Activated T-helper 2 cell treated with anti-CD3 and anti-CD28 coated beads, Interferon-gamma antibody, Interleukin-2, Interleukin-4, amounts not matched to agents 10 μg/mL and 5 μg/mL and 100 μg/mL, durations not matched to agents 14 hours and 24 hours and 36 hours (primary cell): ENCODE measurements at places on chromosomes 3 and 15.
A peak's percentile ranks its signal among the peaks of the same experiment; 100 is the strongest.

DNA sequence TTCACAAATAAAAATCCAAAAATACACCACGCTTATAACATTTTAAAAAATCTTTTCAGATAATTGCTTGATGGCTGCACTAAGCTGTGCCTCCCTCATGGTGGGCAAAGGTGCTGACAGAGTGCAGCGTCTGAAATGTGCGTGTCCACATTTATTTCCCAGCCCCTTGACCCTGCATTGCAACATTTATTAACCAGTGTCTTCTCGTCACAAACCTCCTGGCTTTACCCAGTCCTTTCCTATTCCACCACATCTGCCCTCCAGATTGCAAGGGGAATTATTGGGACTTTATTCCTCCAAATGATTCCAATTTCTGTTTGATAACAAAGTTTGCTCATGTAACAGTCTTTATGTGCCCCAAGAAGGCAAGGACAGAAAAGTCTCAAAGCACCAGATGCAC lies 5.5 kb downstream of the RASGRP1 start:
- peaks cover 96% of the 10 kb centered on the region for H3K36me3 ChIP-seq
- peaks cover 87% of the 10 kb centered on the region for H3K4me1 ChIP-seq
- peak overlapping the region; percentile 97 for H3K4me3 ChIP-seq
- peak overlapping the region; percentile 98 for H3K27ac ChIP-seq

GRCh38 chr3:31450345-31450744 lies 82.4 kb upstream of the STT3B start:
- no peak for DNase-seq
- peaks cover 11% of the 10 kb centered on the region for H3K27me3 ChIP-seq
- H3K36me3 ChIP-seq, result peaks cover 7% of the 10 kb centered on the region
- peaks cover 16% of the 10 kb centered on the region for H3K4me1 ChIP-seq

DNA sequence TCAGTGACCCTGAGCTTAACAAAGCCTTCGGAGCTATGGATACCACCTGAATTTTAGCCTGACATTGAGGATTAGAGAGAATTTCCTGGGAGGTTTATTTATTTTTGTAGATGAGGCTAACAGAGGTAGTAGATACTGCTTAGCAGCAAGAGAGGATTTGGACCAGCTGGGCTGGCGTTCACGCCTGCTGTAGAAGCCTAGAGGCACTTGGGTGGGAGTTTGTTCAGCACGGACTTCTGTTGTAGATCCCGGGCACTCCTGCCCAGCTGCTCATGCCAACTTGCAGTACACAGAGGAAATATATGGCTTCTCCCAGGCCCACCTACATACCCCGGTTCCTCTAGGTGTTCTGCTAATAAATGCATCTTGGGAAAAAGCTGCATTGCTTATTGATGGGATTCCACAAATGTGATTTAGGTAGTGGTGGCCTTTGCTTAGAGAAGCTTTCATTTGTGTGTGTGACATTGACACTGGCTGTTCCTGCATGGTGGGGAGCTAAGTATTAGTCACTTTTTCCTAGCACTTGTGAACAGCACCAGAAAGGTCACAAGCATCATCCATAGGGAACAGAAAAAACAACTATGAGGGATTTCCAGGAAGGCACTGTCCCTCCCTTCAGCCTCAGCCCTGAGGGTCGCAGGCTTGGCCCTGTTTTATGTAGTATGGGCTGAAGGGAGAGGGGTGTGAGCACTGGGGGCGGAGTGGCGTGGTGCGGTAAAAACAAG lies 324.8 kb upstream of the LRRFIP2 start:
- DNase-seq, result no peak
- peaks cover 13% of the 10 kb centered on the region for H3K4me1 ChIP-seq
- H3K36me3 ChIP-seq, result no peaks in the 10 kb centered on the region
- peaks cover 6% of the 10 kb centered on the region for H3K27me3 ChIP-seq

DNA sequence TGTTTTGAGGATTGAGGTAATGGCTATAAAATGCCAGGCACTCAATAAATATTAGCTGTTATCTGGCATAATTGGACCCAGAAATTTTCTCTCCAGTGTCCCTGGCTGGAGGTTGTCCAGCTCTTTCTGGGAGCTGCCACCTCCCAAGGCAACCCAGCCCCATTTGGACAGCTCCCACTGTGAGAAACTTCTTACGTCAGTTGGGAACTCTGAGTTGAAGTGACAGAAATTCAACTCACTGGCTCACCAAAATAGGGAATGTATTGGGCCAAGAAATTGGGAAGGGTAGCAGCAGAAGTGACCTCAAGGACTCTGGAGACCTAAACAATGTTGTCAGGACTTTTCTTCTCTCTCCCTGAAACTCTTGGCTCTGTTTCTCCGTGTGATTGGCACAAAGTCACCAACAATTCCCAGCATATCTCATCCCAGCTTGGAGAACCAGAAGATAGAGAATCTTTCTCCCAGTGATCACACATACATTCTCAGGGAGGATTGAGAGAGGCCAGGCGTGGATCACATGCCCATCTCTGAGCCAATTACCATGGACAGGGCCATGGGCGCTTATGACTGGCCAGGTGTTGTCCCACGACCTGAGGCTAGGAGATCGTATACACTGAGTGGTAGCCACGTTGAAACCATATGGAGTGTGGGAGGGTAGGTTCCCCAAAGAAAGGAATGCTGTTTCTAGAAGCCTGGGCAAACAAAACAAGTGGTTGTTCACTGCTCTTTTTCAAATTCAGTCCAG lies 22.5 kb upstream of the HCN4 start:
- no peaks in the 10 kb centered on the region for H3K36me3 ChIP-seq
- no peak overlapping the region for H3K27ac ChIP-seq
- no peak for DNase-seq
- no peaks in the 10 kb centered on the region for H3K4me1 ChIP-seq
- no peaks in the 10 kb centered on the region for H3K27me3 ChIP-seq

GRCh38 chr3:73575519-73575918 lies 49.2 kb downstream of the PDZRN3 start:
- no peak for DNase-seq
- peaks cover 17% of the 10 kb centered on the region for H3K27me3 ChIP-seq
- H3K4me1 ChIP-seq, result no peaks in the 10 kb centered on the region
- no peaks in the 10 kb centered on the region for H3K36me3 ChIP-seq
- H3K27ac ChIP-seq, result no peak overlapping the region

GRCh38 chr3:186417791-186418190 lies 55.8 kb upstream of the DGKG start:
- H3K4me1 ChIP-seq, result peaks cover 12% of the 10 kb centered on the region
- H3K4me3 ChIP-seq, result no peak overlapping the region
- no peak overlapping the region for H3K27ac ChIP-seq
- DNase-seq, result no peak
- peaks cover 10% of the 10 kb centered on the region for H3K27me3 ChIP-seq

DNA sequence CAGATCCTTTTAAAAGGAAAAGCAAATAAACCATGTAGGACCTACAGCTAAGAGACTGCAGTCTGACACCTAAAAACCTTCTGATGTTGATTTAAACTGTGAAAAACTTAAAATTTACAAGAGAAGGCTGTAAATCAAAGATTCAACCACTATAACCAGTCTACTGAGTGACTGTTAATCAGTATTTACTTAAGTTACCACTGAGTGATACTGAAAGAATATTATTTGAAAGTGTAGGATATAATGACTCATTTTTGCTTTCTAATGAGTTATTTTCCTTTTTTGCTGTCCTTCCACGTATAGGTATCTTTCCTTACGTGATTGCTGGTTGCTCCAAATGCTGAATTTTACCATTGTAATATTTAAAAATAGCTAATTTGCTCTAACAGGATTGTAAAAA lies 44.6 kb downstream of the RFX7 start:
- peaks cover 26% of the 10 kb centered on the region for H3K36me3 ChIP-seq
- DNase-seq, result no peak
- no peaks in the 10 kb centered on the region for H3K27me3 ChIP-seq
- H3K4me3 ChIP-seq, result no peak overlapping the region
- H3K4me1 ChIP-seq, result peaks cover 38% of the 10 kb centered on the region
- no peak overlapping the region for H3K27ac ChIP-seq
